ENCODE measurements at places on chromosomes 2 and 18.

DNA sequence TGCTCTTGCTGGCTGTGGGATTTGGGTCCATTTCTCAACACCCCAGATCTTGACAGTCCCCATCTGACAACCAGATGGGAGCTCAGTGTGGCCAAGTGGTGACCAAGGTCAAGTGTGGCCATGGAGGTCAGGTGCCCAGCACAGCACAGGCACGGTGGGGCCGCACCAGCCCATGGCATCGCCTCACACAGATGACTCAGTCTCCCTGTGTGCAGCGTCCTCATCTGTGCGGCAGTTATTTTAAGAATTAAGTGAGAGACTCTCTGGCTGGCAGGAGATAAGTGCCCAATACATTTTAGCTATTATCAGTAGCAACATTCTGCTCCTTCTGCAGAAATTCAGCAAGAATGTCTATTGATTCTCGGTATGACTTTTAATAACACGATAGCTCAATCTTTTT lies 167.2 kb downstream of the DDX1 start:
- DNase-seq = no peak

DNA sequence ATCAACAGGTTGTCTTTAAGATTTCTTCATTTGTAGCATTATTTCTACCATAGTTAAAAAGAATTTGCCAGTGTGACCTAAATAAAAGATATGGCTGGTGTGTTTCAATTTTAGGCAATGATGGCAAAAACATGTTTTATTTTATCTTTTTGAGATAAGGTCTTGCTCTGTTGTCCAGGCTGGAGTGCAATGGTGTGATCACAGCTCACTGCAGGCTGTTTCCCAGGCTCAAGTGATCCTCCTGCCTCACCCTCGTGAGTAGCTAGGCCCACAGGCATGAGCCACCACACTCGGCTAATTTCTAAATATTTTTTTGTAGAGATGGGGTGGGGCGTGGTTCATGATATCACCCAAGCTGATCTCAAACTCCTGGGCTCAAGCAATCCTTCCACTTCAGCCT lies 47.0 kb upstream of the COBLL1 start:
- no peak for DNase-seq

- no peak for DNase-seq
These were observed 7.5 kb downstream of the CCBE1 start for GRCh38 chr18:59689756-59690155.

GRCh38 chr2:189393440-189394111 lies 47.7 kb upstream of the WDR75 start:
- no peak for DNase-seq

DNA sequence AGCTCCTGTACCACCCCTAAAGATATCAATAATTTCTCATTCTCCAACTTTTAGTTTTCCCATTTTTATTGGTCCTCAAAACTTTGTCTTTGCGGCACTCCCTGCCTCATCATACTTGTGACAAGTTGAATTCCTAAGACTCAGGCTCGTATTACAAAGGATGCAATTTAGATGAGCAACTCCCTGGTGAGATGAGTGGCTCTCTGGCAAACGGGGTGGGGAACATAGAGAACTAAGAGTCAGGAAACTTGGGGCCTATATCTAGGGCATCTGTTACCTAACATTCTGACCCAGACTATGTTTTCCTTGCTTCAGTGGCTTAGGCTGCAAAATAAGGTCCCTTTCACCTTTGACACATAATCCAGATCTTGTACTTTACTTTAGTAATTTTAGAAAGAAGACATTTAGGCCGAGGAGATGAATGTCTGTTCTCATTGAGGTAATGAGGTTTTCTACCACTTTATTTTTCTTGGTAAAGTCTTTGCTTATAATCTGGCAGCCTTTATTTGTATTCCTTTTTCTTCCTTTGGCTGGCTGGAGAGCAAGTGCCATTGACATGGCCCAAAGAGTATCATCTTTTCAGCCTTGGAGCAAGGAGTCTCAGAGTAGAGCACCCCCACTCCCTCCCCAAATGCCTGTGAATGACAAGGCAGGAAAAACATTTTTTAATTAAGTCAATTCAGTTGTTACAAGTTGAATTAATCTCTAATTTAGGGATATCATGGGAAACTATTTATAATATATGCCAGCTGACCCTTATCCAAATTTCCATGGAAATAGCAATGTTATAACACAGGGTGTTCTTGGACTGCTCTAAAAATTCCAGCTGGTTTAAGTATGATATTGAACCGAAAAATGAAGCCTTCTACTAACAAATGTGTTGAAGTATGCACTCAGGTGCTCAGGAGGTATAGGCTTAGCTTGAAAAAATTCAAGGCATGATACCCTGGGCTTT lies 15.2 kb downstream of the TSPYL6 start:
- DNase-seq = no peak

- DNase-seq = peak; percentile 45
These were observed 635 bp upstream of the ADRA2B start for GRCh38 chr2:96116879-96117533.

DNA sequence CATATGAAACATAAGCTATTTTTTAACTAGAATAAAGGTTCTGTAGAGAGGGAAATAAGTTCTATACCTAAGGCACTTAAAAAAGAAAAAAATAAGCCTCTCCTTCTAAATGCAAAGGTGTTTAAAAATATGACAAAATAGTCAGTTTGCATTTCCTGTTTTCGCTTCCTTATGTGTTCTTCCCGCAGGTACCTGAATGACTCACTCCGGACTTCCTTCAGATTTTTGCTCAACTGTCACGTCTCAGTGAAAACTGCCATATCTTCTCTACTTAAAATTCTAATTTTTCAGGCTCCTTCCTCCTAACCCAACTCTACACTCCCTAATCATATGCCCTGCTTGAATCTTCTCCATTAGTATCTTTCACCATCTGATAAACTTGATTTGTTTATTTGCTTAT lies 1333.1 kb downstream of the LRP1B start:
- DNase-seq = no peak

DNA sequence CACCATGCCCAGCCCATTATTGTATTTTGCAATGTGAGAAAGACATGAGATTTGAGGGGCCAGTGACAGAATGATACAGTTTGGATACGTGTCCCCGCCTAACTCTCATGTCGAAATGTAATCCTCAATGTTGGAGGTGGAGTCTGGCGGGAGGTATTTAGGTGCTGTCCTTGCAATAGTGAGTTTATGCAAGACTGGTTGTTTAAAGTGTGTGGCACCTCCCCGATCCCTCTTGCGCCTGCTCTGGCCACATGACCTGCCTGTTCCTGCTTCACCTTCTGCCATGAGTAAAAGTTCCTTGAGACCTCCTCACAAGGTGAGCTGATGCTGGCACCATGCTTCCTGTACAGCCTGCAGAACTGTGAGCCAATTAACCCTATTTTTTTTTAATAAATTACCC lies 16.6 kb downstream of the CNDP1 start:
- no peak for DNase-seq

- DNase-seq = peak; percentile 9
These were observed at the start of gene ANTXR1 for GRCh38 chr2:69013142-69013839. TSS of gene ANTXR1 (plus strand) at chr2:69013179. CDS start at chr2:69013500, 321 bp downstream.

- no peak for DNase-seq
These were observed 106.8 kb downstream of the ALPK2 start for GRCh38 chr18:58522132-58522531.

DNA sequence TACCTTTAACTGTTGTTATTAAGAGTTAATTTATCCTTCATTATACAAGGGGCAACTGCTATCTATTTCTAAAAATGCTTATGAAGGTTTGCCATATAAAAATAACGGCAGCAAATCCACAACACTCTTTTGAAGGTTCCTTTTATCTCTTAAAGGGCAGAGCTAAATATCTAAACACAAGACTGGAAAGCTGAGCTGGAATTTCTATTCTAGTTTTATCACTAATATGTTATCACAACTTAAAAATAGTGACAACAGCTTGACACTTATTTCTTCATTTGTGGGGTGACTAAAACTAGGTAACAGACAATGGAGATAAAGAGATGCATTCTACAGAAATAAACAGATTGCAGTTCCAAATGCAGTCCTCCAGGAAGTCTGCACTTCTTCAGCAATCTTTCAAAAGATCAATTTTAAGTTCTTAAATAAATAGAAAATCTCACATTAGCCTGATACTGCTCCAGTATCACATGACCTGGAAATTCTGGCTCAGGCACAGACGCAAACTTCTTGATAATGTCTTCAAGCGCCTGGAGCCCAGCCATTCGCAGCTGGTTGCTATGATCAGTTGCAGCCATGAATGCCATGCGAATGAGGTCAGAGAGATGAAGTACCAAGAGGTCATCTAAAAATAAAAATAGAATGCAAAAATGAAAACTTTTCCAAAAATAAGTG lies 54.0 kb upstream of the STRN start:
- DNase-seq = no peak

DNA sequence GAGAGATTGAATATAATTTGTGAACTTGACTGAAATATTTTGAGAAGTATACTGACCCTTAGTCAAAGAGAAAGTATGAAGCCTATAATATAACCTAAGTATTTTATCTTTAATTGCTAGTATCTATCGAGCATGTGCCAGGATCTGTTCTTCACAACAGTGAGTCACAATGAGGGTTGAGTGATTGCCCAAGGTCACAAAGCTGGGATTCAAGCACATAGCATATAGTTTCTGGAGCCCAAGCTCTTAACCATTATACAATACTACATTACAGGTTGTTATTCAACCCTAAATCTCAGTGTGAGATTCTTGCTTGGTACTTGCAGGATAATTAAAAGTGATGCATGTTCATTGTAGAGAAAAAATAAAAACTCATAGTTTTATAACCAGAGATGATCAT lies 97.2 kb downstream of the RAB3GAP1 start:
- no peak for DNase-seq

DNA sequence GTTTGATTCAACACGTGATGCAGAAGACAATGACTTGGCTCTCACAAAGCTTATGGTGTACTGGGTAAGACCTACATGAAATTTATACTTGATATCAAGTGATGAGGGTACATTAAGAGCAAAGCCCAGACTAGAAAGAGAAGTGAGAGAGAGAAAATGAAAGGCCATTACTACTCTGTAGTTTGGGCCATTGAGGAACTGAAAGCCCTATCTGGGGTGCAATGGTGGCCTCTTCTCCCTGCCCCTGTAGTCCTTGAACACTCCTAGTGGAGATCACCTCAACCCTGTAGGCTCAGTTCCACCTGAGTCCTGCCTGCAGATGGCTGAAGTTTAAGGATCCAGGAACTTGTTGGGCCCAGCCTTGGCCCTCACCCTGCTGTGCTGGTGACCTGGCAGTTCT lies 569.8 kb upstream of the MEX3C start:
- DNase-seq = no peak

GRCh38 chr2:77018219-77018618 lies 504.0 kb downstream of the LRRTM4 start:
- no peak for DNase-seq

DNA sequence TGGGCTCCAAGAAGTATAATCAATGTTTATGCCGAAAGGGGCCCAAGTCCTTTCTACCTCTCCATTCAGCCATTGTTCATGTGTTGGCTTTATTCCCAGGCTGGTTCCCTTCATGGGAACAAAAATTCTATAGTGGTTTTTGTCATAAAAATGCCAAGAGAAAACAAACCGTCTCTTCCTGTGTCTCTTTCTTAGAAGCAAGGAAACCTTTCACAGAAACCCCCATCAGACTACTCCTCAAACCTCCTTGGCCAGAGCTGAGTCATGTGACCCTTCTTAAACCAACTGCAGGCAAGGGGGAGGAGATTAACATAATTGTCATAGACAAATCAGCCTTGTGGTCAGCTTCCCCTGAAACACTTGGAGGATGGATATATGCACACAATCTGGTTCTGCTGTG lies 75.1 kb upstream of the TANK start:
- no peak for DNase-seq

GRCh38 chr18:59993560-59993959 lies 93.8 kb downstream of the PMAIP1 start:
- DNase-seq = no peak

GRCh38 chr18:66813138-66813537 lies 209.2 kb upstream of the CDH19 start:
- no peak for DNase-seq

DNA sequence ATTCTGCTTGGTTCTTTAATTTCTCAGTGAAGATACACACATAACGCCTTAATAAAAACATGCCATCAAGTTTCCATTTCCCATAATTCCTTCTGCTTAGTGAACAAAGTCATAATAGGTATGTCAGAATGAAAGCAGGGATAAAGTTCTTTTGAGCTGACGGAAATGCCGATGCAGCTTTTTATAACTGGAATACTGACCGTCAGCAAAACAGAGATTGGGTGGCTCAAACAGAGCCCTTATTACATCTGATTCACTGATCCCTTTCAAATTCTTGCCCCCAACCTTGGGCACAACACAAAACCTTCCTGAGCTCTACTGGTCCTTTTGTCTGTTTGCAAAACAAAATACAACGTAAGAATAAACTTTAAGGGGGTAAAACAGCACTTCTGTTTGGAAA lies 140.4 kb downstream of the CDH2 start:
- DNase-seq = no peak

GRCh38 chr2:170201734-170202393 lies 23.9 kb downstream of the MYO3B start:
- no peak for DNase-seq

- DNase-seq = no peak
These were observed 47.1 kb upstream of the UBE2E3 start for GRCh38 chr2:180933332-180933731.

DNA sequence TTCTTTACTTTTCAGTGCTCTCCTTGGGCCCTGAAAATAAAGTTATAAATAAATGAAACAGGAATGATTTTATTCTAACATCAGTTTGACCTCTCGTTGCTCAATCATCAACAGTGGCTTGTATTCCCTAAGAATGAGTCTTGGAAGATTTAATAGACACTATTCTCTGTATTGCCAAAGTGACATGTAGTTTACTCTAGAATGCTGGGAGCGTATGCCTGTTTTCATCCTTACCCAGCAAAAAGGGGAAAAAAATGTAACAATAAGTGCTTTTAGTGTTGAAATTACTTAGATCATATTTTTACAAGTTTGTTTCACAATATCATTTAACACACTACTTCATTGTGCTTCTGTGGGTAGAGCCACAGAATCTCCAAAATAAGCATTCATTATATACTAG lies 240.6 kb upstream of the CWC22 start:
- no peak for DNase-seq

DNA sequence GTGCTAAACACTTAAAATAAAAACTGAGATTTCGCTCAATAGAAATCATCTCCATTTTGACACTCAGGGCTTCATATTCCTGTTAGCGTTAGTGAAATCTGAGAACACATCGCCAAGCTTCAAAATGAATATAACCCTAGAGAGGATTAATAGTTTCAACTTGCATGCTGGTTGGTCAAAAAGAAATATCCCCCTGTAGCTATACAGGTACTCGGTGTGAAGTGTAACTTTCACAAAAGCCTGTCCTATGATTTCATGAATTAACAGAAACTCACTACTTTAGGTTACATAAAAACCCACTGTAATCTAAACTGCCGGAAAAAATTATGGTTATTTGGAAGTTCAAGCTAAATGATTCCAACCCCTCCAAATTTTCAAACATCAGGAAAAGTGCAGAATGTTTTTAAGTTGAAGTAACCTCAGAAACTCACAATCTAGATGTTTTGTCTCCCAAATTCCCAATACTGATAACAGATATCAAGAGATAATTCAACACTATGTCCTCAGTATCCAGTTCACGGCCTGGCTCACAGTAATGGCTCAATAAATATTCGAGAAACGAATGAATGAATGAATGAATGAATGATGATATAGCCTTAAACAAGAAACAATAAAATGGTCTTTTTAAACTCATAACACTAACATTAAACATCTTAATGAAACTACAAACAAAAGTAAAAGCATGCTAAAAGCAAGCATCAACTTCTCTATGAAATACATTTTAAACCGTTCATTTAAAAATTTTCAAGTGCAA lies 2.5 kb downstream of the TLK1 start:
- no peak for DNase-seq

- no peak for DNase-seq
These were observed 608.7 kb upstream of the REG3G start for GRCh38 chr2:78416625-78417300.

Measured in CD8-positive, alpha-beta T cell (primary cell).